CD4-positive, alpha-beta T cell treated with Interleukin-21 for 1 hour (primary cell): ENCODE measurements at places on chromosomes 2 and 18.
A peak's percentile ranks its signal among the peaks of the same experiment; 100 is the strongest.

DNA sequence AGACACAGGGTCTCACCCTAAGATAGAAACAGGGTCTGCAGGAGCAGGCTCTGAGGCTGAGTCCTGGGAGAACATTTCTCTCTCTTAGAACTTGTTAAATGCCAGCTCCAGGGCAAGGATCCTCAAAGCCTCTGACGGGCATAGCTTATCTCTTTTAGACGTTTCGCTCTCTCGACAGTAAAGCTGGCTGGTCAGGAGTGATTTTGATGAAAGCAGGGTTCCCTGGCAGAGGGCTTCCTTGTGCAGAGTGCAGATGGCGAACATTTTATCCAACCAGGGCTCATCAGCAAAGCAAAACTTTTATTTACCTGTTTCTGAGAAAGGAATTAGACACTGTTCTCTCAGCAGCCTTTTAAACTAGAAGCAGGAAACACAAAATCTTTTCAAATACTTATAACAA, 350.8 kb downstream of the ALK start:
- DNase-seq: no peak

DNA sequence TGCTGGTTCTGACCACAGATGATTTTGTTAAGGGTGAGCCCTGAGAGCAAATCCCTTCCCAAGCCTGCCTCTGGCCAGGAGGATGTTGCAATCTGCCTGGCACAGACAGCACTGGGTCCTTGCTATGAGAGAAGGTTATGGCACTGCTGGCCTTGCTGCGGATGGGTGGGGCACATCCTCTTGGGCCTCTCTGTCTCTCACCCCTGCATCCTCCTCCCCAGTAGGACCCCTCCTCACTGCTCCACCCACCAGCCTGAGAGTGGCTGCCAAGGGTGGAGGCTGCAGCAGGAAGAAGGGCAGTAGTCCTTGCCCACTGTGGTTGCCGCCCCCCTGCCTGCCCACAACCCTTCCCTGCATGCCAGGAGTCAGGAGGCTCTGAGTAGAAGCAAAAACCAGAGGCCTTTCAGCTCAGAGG, 180.9 kb downstream of the ZBTB7C start:
- no peak for DNase-seq

- no peak for DNase-seq
These were observed 156.2 kb upstream of the CELF4 start for GRCh38 chr18:37721544-37722522.

- no peak for DNase-seq
These were observed 14.6 kb upstream of the SCYGR1 start for GRCh38 chr2:227402321-227402720.

DNA sequence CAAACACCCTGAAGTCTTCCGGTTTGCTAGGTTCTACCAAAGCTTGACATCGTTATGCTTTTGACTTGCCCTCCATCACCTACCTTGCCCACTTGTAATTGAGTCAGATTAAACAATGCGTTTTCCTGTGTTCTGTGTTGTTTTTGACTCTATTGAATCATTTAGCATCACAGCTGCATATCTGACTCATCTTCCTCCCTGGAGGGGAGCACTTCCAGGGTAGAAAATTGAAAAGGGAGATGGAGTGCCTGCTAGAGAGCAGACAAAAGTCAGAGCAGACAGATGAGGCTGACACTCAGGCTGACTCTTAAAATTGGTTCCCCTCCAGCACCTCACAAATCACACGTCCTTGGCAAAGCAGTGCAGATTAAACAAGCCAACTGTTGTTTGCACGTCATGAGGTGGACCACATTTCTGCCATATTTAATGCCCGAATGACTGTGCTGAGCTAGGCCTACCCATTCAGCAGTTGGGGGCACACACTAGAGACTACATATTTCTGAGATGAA, 2.2 kb downstream of the MPP4 start:
- no peak for DNase-seq

DNA sequence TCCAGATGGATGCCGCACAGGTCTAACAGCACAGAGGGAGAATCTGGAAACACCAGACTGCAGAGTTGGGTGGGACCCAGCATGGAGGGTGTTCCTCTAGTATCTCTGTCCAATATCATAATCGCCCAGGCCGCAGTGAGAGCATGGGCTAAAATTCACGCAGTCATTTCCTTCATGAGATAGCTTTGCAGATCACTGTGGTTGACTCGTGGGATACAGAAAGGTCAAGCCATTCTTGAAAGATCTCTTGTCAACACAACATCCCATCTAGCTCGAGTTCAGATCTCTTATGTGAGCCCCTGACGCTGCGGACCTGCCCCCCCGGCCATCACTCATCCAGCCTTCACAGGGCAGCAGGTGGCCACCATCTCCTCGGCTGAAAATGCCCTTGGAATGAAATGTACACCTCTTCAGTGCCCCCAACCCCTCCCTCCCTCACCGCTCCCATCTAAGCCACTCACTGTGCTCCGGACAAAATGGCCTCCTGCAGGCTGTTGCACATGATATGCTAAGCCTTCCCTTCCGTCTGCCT, 45.9 kb downstream of the FOSL2 start:
- no peak for DNase-seq

DNA sequence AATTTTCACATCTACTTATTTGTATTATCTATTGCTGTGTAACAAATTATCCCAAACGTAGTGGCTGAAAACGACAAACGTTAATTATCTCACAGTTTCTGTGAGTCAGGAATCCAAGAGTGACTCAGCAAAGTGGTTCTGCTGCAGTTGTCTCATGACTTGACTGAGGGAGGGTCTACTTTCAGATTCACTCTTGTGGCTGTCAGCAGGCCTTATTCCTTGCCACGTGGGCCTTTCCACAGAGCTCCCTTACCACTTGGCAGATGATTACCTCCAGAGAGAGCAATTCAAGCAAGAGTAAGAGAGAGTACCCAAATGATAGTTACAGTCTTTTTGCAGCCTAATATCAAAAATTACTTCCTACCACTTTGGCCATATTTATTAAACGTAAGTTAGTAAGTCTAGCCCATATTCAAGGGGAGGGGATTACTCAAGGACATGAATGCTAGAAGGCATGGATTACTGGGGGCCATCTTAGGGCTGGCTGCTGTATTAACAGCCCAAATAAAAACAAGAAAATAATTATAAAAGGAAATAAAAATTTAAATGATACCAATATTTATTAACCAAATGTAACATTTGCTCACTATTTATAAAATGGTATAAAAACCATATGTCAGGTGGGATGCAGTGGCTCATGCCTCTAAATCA, 48.7 kb upstream of the NBEAL1 start:
- no peak for DNase-seq

DNA sequence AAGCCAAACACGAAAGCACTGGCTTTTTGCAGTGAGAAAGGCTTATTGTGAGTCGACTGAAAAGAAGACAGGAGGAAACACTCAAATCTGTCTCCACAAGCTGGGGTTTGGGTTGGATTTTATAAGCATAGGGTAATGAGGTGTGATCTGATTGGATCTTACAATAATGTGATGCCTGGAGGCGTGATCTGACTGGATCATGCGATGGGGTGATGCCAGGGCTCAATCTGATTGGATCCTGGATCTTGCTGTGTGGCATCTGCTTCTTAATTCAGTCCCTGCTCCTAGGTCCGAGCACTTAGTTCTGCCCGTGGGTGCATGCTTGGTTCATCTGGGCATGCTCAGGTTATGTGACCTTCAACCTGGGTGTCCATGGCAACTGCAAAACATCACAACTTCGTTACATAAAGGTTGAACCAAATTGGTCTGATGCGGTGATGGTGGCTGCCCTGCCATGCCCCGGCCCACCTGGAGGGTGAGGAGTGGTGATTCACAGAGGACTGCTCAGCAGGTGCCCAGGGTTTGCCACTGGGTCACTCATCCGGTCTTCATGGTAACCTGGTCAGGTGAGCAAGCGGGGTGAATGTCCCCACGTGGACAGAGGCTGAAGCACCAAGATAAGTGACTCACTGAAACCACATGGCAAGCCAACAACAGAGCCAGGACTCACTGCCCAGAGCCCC, 111.0 kb downstream of the KCNF1 start:
- no peak for DNase-seq

DNA sequence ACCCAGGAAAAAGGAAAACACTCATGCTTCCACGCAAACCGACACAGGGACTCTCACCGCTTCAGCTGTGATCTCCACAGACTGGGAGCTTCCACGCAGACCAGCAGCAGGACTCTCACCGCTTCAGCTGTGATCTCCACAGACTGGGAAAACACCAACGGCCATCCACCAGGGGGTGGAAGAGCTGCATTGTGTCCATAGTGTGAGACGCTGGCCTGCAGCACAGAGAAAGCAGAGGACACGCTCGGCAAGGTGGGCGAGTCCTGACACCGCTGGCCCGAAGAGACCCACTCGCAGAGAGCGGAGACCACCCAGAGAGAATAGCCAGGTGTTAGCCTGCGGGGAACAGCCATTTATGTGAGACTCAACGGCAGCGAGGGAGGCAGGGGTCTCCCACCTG, 42.5 kb upstream of the NFATC1 start:
- no peak for DNase-seq

GRCh38 chr2:173399229-173399628, 44.6 kb downstream of the CDCA7 start:
- no peak for DNase-seq

GRCh38 chr18:56258178-56258577, 380.2 kb downstream of the TXNL1 start:
- no peak for DNase-seq

DNA sequence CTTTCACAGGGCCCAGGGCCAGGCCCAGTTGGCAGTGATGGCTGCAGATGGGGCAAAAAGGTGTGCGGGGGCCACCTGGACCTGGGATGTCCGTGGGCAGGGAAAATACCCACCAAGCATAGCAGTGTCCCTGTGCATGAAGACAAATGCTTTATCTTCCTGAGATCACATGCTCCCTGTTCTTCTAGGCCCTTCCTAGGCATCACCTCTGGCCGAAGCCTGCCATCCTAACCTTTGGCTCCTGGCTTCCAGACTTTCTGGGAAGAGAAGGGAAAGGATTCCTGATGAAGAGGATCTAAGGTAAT, 105.0 kb upstream of the SMAD2 start:
- no peak for DNase-seq

DNA sequence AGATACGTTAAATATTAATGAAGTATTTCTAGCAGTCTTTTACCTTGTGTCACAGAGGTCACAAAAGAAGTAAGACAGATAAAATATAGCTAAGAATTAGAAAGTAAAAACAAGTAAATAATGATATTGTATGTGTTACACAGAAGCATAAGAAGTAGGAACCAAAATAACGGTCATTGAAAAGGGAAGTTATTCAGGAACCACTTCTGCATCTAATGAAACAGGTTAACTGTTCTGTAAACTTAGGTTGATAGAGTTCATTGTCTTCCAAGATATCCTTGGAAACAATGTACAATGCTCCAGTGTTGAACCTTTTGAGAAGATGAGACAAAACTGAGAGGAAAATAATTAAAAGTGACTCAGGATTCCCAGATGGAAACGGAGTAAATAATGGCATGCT, 57.1 kb upstream of the CD302 start:
- no peak for DNase-seq

GRCh38 chr2:156589381-156590079, 153.4 kb downstream of the GPD2 start:
- peak; percentile 57 for DNase-seq

GRCh38 chr2:165803123-165803760, 9.2 kb upstream of the GALNT3 start:
- DNase-seq: no peak
